SK-N-SH (cell line): ENCODE measurements at places on chromosomes 12 and 14.

DNA sequence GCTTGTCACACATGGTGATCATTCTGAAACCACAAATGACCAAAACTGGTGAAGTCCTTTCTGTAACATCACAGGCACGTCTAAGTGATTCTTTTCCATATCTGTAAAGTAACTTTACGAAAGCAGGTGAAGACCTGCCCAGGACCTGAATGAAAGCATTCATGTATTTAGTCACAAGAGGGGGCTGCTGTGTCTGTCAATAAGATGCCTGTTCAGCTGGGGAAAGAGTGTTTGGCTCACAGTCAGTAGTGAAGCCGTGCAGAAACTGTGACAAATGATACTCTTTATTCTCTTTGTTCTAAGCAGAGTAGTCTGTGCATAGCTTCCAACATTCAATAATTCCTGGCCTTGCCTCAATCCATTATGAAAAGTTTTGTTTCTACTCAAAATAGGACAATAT lies 373.5 kb upstream of the OR4E1 start:
- DNase-seq, result no peak

DNA sequence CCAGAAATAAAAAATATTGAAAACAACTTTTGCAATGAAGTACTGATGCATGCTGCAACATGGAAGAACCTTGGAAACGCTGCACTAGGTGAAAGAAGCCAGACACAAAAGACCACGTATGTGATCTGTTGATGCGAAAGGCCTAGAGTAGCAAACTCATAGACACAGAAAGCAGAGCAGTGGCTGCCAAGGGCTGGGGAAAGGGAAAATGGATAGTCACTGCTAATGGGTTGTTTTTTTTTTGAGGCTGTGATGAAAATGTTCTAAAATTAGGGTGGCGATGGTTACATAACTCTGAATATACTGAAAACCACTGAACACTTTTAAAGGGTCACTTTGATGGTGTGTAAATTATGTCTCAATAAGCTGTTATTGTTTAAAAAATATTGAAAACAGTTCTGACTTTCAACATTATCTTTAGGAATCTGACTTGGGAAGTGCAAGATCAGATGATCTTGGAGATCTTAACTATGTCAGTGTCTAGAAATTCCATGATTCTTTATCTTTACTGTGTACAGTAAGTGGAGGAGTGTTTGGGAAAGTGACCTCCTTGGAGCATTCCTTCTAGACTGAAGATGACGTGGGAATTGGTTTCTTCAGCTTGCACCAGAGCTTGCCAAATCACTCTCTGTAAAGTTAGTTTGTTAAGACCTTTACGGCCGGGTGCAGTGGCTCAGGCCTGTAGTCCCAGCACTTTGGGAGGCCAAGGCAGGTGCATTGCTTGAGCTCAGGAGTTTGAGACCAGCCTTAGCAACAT lies 12.4 kb downstream of the MLXIP start:
- DNase-seq, result no peak

GRCh38 chr12:61629702-61630101 lies 630.5 kb upstream of the USP15 start:
- no peak for DNase-seq

GRCh38 chr12:95303476-95303875 lies 85.9 kb downstream of the VEZT start:
- DNase-seq, result no peak

GRCh38 chr14:93011650-93012325 lies 88.8 kb downstream of the CHGA start:
- DNase-seq, result no peak

GRCh38 chr12:1876086-1876485 lies 42.4 kb downstream of the CACNA2D4 start:
- no peak for DNase-seq

DNA sequence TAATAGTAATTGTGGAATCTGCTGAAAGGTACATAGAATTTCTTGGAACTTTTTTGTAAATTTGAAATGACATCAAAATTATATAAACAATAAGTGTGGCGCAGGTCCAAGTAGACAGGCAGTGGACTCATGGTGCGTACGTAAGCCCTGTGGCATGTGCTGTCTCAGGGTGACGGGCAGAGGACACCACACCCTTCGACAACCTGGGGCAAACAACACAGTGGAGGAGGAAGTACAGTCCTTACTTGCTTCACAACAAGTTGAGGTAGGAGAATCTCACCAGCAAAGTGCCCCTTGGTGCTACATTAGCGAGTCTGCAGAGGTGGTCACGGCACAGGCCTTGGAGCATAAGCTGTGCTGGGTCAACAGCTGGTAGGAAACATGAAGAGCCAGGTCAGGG lies 180.9 kb downstream of the AEBP2 start:
- no peak for DNase-seq

DNA sequence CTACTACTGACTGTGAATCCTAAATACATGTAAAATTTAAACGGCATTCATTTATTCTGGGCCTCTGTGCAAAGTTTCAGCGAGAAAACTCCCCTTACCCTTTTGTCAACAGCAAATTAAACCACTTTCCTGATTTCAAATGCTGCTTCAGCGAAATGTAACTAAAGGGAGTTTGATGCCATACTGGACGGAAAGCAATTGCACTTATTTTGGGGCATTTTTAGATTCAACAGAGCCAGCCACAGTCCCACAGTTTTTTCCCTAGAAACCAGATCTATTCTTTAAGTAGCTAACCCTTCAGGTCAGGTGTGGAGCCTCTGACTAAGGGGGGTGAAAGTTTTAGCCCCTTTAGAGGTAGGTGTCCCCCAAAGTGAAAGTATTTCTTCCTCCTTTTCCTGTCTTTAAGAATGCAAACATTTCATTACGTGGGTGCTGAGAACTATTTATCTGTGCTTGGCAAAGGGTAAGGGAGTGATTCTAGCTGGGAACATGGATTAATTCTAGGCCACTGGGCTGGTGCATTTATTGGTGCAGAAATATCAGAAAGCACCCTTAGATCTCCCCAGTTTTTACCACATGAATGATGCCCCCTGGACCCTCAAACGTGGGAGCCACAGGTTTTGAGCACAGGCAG lies 72.7 kb downstream of the SPTB start:
- no peak for DNase-seq

DNA sequence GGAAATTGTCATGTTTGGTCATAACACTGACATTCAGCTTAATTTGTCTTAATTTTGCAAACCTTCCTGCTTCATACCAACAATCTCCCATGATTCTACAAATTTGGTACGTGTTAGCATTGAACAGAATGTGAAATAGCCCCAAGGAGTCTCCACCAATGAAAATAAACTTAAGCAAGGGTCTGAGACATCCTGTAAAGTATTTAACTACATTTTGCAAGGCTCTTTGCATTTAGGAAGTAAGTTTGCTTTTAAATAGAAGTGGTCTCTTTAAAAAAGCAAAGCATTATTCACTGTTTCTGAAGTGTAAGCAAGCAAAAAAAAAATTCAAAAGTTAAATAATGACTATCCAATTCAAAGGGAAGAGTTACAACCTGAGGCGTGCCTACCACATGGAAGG lies 79.9 kb downstream of the WASHC3 start:
- no peak for DNase-seq

DNA sequence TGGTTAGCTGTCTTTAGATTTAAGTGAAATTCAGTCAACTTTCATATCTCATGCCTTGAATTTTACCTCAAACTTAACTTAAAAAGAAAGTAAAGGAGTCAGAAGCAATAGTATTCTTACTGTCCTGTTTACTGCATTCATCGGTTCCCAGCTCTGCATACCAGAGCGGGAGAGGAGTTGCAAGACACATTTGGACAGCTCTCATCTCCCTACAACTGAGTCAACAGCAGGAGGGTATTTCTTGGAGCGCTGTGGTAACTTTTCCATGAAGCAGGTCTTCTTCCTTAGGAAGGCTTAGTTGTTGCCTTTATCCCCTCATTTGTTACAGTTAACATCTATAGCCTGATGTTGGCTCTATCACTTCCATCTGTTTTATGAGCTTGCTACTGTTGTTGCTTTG lies 65.1 kb downstream of the TRMT5 start:
- DNase-seq, result no peak

- DNase-seq, result peak; percentile 83
Observed at GRCh38 chr12:32089586-32089985, 17.1 kb upstream of the BICD1 start.

- DNase-seq, result peak; percentile 74
Observed at GRCh38 chr12:6336079-6336888, 5.6 kb downstream of the TNFRSF1A start.

GRCh38 chr14:23352506-23353432 lies at the start of gene SLC22A17:
Gene SLC22A17 (minus strand): TSS chr14:23352887.
- peak; percentile 93 for DNase-seq

GRCh38 chr14:51897791-51898355 lies 37.5 kb downstream of the GNG2 start:
- DNase-seq, result no peak

- peak; percentile 63 for DNase-seq
Observed at GRCh38 chr14:95609398-95609990, 74.6 kb downstream of the GLRX5 start.

GRCh38 chr14:68636597-68636996 lies 156.3 kb downstream of the ZFP36L1 start:
- peak; percentile 50 for DNase-seq

- DNase-seq, result peak; percentile 21
Observed at GRCh38 chr12:32398816-32399369, 465 bp upstream of the FGD4 start.

DNA sequence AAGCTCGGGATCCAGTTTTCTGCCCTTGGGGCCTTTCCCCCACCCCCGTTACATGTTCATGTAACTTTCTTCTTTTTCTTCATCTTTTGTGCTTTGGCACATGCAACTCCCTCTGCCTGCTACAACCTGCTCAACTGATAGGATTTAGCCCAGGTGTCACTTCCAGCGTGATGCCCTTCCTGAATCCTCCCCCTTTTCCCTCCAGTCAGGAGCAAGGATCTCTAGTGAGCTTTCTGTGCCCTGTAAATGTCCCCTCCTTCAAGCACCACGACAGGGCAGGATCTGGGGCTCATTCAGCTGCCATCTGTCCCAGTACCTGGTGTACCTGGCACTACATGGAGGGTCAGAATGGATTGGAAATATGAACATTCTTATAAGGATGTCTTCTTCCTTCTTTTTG lies 15.3 kb downstream of the PELI2 start:
- no peak for DNase-seq

GRCh38 chr12:132601171-132601883 lies 9.1 kb downstream of the LRCOL1 start:
- DNase-seq, result no peak

GRCh38 chr14:73718418-73719251 lies 4.5 kb upstream of the PNMA1 start:
- DNase-seq, result peak; percentile 93

DNA sequence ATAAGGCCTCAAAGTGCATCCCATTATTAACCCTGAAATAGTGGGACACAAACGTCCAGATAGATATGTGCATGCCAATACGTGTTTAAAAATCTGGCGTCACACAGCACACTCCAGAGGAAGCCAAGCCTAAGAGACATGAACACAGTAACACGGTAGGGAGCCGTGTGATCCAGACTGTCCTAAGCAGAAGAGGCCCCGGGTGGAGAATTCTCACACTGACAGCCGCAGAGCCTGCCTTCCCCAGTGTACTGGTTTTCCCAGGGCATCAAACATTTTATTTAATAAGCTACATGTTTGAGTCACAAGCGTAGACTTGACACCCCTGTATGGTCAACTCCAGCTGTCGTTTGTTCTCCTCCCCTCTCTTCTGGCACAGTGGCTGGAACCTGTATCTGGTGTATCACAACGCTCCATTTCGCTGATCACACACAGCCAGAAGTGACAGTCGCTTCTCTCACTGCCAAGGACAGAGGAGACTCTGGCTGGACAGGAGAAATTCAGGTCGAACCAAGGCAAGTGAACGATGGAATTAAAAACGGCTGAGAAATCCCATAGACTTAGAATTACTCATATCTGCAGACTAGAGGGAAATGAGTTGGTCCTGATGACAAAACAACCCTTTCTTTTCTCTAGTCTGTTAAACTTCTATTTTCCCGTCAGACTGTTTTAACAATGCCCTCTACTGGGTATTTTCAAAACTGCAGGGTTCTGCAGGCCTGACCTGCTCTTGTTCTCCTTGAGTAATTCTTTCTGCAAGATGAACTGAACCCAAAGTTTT lies 359.9 kb downstream of the RGS6 start:
- peak; percentile 31 for DNase-seq
